Lung (tissue), 17 donors: ENCODE measurements at places on chromosomes 6 and 20. TPM values are rescaled to one million over a fixed set of nuclear protein-coding genes. Genes with fewer than 3 reads are reported as not detected.

- H3K36me3 ChIP-seq: no peaks in the 10 kb centered on the region
- no peaks in the 10 kb centered on the region for H3K4me1 ChIP-seq
- no peak overlapping the region for H3K4me3 ChIP-seq
- no peak overlapping the region for H3K27ac ChIP-seq
- no peak for DNase-seq
These were observed 591.3 kb upstream of the NOX3 start for GRCh38 chr6:156046841-156047449.

DNA sequence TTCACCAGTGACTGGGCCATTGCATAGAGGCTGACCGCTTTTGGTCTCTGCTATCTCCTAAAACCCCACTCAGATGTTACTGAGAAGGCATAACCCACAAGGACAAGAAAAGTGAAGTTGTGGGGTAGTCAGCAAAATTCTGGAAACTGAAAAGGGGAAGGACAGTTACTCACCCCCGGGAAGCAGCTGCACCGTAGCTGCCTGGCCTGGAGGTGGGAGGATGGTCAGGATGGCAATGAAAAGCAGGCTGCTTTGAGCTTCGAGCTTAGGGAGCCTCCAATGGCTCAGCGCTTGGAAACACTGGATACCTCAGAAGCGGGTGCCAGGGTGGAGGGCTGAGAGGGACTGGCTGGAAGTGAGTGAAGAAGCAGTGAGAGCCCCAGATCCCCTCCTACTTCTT, 56.0 kb downstream of the KCNK5 start:
- H3K27me3 ChIP-seq: peaks cover under 1% of the 10 kb centered on the region
- H3K4me1 ChIP-seq: peaks cover 3% of the 10 kb centered on the region
- H3K36me3 ChIP-seq: no peaks in the 10 kb centered on the region
- no peak overlapping the region for H3K27ac ChIP-seq
- H3K4me3 ChIP-seq: no peak overlapping the region

- H3K4me3 ChIP-seq: no peak overlapping the region
- H3K27ac ChIP-seq: no peak overlapping the region
- peak; percentile 4 for DNase-seq
- H3K27me3 ChIP-seq: no peaks in the 10 kb centered on the region
These were observed 300.9 kb downstream of the DHX35 start for GRCh38 chr20:39263076-39263475.

- no peaks in the 10 kb centered on the region for H3K27me3 ChIP-seq
- no peaks in the 10 kb centered on the region for H3K4me1 ChIP-seq
- peak overlapping the region; percentile 91 for H3K27ac ChIP-seq
- peak overlapping the region; percentile 32 for H3K4me3 ChIP-seq
- DNase-seq: no peak
These were observed 612 bp upstream of the AGPAT4 start for GRCh38 chr6:161274488-161274858.

RNF182 gene
- total RNA-seq: 2.1 TPM

NUP43 gene
- total RNA-seq: 28.3 TPM

- H3K27ac ChIP-seq: no peak overlapping the region
- no peak overlapping the region for H3K4me3 ChIP-seq
- H3K4me1 ChIP-seq: peaks cover 7% of the 10 kb centered on the region
- no peaks in the 10 kb centered on the region for H3K36me3 ChIP-seq
These were observed 64.9 kb downstream of the TNFAIP3 start for GRCh38 chr6:137931849-137932465.

DNA sequence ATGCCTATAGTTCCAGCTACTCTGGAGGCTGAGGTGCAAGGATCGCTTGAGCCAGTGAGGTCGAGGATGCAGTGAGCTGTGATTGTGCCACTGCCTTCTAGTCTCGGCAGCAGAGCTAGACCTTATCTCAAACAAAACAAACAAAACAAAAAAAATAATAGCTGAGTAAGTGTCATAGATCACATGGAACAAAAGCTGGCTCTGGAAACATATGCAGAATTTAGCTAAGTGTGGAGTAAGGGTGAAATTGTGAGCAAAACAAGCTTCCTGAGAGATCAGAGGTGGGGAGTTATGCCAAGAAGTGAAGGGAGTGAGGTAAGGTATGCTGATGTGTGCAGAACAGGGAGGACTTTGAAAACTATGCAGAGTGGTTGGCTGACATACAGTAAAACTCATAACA, 18.7 kb downstream of the SGK1 start:
- peak; percentile 29 for DNase-seq
- no peaks in the 10 kb centered on the region for H3K36me3 ChIP-seq
- peaks cover 8% of the 10 kb centered on the region for H3K4me1 ChIP-seq
- no peak overlapping the region for H3K4me3 ChIP-seq

HLA-DMB gene
- 42.3 TPM for total RNA-seq

- DNase-seq: no peak
- no peaks in the 10 kb centered on the region for H3K27me3 ChIP-seq
- H3K4me1 ChIP-seq: no peaks in the 10 kb centered on the region
- H3K27ac ChIP-seq: no peak overlapping the region
These were observed 103.0 kb upstream of the ARID1B start for GRCh38 chr6:156674197-156674596.

HTR1E gene
- total RNA-seq: not detected

DNA sequence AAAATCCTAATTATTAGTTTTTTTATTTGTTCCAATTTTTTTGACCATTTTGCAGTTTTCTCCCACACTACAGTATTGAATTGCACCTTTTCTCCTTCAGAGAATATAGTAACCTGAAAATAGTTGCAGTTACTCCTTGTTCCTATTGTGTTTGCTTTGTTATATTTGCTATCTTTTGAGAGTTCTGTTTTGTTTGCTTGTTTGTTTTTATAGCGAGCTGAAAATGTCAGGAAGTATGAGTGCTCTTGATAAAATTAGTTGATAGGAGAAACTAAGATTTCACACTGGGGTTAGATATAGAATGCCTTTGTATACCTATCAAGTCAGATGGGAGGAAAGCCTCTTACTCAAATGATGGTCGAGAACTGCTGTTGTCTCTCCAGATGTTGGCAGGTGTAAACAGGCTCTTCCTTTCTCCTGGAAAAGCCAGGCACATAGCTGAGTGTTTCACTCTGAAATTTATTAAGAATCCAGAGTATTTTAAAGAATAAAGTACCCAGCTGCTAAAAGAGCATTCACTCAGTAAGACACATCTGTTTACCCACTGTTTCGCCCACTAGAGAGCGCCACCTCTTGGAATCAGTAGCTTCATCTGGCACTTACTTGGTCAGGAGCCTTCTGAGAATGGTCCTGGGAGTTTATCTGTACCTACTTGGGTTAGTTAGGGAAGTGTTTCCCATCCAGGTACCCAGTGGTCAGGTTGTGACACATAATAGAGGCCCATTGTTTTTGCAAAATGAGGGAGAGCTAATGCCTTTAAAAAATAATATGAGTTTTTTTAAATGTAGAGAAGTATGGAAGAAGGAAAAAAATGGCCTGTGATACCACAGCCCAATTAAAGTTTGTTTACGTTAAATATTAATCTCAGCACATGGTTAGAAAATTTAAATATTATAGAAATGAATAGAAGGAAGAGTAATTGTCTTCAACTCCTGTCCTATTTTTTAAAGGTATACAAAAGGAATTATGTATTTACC, 11.2 kb downstream of the NT5DC1 start:
- H3K27ac ChIP-seq: no peak overlapping the region
- no peak for DNase-seq
- peaks cover 19% of the 10 kb centered on the region for H3K36me3 ChIP-seq

DNA sequence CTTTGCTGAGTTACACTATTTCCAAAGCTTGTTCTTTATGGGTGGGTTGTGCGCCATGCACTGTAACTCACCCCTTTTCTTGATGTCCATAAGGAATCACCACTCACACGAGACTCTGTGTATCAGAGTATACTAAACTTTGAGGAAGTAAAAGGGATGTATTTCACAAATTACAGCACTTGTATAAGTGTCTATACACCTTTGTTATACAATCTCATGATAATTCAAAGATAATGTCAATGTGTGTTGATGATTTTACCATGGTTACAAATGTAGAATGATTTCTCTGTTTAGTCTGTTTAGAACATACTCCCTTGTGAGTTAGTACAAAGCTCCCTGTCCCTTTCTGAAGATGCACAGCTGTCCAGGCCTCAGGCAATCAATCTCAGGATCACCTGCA, 922.2 kb upstream of the MAP3K7 start:
- no peaks in the 10 kb centered on the region for H3K36me3 ChIP-seq
- no peak for DNase-seq
- no peak overlapping the region for H3K4me3 ChIP-seq
- no peaks in the 10 kb centered on the region for H3K4me1 ChIP-seq
- H3K27ac ChIP-seq: no peak overlapping the region

DNA sequence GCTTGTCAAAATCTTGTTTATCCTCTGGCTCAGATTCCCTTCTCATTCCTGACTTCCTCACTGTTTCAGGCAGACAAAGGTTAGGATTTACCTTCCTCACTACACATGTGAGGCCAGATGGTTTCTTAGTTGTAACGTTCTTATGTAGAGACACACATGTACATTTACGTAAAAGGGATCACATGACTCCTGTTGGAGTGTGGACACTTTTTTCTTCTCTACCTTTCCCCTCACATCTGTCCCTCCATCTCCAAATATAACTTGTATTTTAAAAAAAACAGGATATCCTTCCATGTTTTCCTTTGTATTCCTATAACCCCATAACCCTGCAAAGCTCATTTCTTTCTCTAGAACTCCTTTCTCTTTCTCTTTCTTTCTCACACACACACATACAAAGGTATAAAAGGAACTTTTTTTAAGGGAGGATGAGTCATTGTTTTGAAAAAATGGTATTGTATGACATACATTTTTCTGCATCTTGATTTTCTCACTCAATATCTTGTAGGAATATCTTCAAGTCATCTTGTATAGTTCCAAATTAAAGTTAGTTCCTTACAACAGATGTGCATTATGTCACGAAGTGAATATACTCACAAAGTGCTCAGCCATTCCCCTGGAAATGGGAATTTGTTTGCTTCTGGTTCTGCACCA, 78.2 kb upstream of the SULF2 start:
- no peaks in the 10 kb centered on the region for H3K27me3 ChIP-seq
- no peaks in the 10 kb centered on the region for H3K36me3 ChIP-seq
- no peak overlapping the region for H3K4me3 ChIP-seq
- DNase-seq: no peak
- no peak overlapping the region for H3K27ac ChIP-seq
- no peaks in the 10 kb centered on the region for H3K4me1 ChIP-seq

DNA sequence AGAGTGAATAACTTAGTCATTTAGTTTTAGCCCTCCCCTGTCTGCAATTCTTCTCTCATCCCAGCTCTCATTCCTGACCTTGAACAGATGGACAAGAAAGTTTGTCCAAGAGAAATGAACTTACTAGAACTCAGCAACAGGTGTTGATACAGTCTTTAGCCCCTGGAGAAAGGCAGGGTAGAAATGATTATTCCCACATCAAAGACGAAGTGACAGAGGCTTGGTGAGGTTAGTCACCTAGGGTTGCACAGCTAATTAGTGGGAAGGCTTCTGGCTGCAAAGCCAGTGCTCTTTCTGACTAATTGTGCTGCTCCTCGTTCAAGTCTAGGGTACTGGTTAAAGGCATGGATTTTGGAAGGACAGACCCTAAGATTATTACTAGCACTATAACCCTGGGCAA, 4.5 kb downstream of the ZDHHC14 start:
- H3K27ac ChIP-seq: no peak overlapping the region
- no peaks in the 10 kb centered on the region for H3K27me3 ChIP-seq
- no peak overlapping the region for H3K4me3 ChIP-seq
- no peaks in the 10 kb centered on the region for H3K4me1 ChIP-seq
- H3K36me3 ChIP-seq: no peaks in the 10 kb centered on the region

GRCh38 chr6:108350528-108350927, 55.7 kb downstream of the AFG1L start:
- H3K36me3 ChIP-seq: no peaks in the 10 kb centered on the region
- no peak overlapping the region for H3K27ac ChIP-seq
- no peaks in the 10 kb centered on the region for H3K27me3 ChIP-seq
- no peaks in the 10 kb centered on the region for H3K4me1 ChIP-seq
- no peak overlapping the region for H3K4me3 ChIP-seq
- peak; percentile 53 for DNase-seq

GRCh38 chr6:22612236-22612635, 42.9 kb downstream of the HDGFL1 start:
- peak overlapping the region; percentile 40 for H3K27ac ChIP-seq
- peak; percentile 64 for DNase-seq
- H3K27me3 ChIP-seq: no peaks in the 10 kb centered on the region
- no peak overlapping the region for H3K4me3 ChIP-seq
- H3K4me1 ChIP-seq: no peaks in the 10 kb centered on the region
- no peaks in the 10 kb centered on the region for H3K36me3 ChIP-seq

PAK1IP1 gene
- total RNA-seq: 10.7 TPM

DNA sequence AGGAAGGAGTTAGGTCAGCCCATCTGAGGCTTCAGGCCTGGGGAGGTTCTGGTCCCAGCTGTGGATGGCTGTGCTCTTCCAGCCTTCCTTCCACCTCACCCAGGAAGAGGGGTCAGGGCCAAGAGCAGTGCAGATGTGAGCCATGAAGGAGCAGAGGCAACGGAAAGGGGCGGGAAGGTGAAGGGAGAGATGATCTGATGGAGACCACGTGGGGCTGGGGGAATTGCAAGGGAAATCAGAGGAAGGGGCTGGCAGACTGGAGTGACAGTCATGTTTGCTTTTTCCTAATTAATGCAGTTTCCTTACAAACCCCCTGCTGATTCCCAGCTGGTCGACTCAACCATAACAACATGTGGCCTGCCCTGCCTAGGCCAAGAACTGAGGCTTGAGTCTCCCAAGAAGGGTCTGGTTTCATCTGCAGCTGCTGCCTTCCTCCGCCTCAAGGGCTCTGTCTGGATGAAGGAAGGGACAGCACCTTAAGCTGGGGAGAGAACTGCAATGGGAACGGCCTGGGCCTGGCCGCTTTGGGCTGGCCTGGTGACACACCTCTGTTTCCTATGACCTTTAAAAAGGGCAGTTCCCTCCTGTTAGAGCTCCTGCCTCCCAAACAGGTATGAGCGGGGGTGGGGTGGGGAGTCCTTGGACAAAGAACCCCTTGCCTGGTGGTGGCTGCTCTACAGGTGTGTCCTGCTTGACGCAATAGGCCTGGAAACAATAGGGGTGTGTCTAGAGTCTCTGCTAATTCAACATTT, 7.8 kb upstream of the MRPS18A start:
- no peak for DNase-seq
- H3K36me3 ChIP-seq: no peaks in the 10 kb centered on the region
- peak overlapping the region; percentile 48 for H3K27ac ChIP-seq
